Effector CD8-positive, alpha-beta T cell (primary cell): ENCODE measurements at places on chromosomes 2 and 18.

- no peak for DNase-seq
These were observed 216.5 kb downstream of the CDCA7 start for GRCh38 chr2:173571021-173571821.

GRCh38 chr2:152791979-152792378, 73.6 kb downstream of the ARL6IP6 start:
- DNase-seq = no peak

DNA sequence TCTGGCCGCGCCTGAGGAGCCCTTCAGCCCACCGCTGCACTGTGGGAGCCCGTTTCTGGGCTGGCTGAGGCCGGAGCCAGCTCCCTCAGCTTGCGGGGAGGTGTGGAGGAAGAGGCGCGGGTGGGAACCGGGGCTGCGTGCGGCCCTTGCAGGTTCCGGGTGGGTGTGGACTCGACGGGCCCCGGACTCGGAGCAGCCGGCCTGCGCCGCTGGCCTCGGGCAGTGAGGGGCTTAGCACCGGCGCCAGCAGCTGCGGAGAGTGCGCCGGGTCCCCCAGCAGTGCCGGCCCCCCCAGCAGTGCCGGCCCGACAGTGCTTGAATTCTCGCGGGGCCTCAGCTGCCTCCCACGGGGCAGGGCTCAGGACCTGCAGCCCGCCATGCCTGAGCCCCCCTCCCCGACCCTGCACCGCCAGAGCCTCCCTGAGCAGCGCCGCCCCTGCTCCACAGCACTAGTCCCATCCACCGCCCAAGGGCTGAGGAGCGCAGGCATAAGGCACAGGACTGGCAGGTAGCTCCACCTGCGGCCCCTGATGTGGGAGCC, 534.2 kb downstream of the ZNF804A start:
- DNase-seq = no peak

DNA sequence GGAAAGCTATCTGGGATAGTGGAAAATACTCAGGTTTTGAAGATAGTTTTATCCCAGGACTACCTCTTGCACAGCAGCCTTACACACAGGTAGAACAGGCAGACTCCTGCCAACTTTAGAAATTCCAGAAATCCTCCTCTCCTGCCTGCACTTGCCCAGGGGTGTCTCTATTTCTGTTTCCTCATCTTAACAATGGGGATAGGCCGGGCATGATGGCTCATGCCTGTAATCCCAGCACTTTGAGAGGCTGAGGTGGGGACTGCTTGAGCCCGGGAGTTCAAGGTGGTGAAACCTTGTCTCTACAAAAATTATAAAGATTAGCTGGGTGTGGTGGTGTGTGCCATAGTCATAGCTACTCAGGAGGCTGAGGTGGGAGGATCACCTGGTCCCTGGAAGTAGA, 117.0 kb upstream of the ARL5A start:
- DNase-seq = no peak

- DNase-seq = no peak
These were observed 97.6 kb downstream of the DSC3 start for GRCh38 chr18:30944773-30945417.

- DNase-seq = no peak
These were observed 448.7 kb upstream of the NETO1 start for GRCh38 chr18:73316513-73316912.

DNA sequence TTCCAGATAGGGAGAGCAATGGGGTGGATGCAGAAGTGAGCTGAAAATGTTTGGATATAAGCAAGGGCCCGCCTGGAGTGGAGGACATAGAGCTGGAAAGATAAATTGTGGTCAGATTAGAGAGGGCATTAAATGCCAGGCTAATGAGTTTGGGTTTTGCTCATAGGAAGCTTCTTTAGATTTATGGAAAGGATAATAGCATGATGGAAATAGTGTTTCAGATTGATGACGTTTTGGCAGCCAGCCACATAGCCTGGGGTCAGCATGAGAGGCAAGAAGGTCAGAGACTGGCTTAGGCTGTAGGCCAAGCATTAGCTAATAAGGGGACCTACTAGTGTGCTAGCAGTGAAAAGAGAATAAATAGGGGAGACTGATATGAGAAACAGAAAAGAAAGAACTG, 321.6 kb downstream of the STK39 start:
- DNase-seq = no peak

DNA sequence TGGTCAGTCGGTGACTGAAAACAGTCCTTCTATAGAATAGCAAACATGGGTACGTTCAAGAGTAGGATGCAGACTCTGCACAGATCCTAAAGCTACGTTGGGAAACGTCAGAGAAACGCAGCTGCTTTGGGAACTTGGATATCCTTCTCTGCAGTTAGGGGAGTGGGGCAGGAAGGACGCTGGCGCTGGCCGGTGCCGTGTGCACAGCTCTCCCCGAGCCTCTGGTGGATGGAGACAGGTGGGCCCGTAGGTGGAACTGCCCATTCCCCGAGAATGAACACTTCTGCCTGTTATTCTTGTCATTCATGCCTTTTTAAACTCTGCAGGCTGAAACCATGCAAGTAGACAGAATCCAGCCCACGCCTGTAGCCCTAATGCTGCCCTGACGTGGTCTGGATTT, 91.7 kb upstream of the MBOAT2 start:
- no peak for DNase-seq

- no peak for DNase-seq
These were observed 68.9 kb upstream of the CNGA3 start for GRCh38 chr2:98277162-98277859.

DNA sequence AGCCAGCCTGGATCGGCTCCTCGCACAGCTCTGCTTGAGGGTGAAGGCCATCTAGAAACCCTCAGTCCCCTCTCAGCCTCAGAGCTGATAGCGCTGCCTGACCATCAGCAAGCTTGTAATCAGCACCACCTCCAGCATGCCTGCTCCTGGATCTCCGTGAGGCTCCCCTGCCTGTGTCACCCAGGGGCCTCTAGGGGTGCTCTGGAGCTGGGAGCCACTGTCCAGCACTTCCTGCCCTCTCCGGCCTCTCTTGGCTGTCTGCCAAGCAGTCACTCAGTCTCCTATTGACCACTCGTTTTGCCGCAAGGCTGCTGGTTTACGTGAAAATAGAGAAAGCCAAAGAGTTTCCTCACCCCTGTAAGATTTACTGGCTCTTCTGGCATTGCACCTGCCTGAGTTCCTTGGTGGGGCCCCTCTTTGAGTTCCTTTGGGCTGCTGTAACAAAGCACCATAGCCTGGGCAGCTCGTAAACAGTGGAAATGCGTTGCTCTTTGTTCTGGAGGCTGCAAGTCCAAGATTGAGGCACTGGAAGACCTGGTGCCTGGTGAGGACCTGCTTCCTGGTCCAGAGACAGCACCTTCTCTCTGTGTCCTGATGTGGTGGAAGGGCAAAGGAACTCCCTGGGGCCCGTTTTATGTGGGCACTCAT, 17.9 kb downstream of the CAPN10 start:
- no peak for DNase-seq

GRCh38 chr2:190867212-190867611, 13.4 kb upstream of the GLS start:
- DNase-seq = no peak

GRCh38 chr18:57035590-57035989, 111.3 kb upstream of the BOD1L2 start:
- no peak for DNase-seq

DNA sequence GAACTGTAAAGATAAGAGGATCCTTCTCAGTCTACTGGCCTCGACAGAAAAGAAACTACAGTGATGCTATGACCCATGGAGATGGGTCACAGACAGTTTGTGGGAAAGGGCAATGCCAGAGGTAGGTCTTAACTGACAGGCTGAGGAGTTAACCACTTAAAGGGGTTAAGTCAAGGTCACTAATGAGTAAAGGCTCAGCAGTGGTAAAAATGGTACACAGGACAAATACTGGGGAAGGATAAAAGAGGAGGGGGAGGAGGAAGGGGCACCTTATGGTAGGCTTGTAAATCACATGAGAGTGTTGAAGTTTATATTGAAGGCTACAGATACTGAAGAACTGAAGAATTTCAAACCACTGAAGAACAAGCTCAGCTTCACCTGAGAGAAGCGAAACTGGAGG, 9.9 kb downstream of the IER3IP1 start:
- DNase-seq = no peak

DNA sequence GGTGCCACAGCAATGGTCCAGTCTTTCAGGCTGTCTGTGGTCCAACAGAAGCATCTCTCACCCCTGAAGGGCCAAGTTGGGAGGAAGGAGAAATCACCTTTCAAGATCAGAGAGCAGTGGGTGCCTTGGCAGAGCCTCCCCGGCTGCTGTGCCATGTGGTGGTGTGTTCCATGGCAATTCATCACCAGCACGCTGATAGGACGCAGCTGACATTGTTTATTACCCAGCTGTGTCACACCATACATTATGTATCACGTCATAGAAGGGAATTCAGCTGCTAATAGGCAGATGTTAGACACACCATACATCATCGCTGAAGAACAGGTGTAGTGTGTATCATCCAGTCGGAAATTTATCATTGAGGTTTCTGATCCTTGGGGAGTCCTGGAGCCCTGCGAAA, 29.6 kb upstream of the RPL31 start:
- DNase-seq = no peak

DNA sequence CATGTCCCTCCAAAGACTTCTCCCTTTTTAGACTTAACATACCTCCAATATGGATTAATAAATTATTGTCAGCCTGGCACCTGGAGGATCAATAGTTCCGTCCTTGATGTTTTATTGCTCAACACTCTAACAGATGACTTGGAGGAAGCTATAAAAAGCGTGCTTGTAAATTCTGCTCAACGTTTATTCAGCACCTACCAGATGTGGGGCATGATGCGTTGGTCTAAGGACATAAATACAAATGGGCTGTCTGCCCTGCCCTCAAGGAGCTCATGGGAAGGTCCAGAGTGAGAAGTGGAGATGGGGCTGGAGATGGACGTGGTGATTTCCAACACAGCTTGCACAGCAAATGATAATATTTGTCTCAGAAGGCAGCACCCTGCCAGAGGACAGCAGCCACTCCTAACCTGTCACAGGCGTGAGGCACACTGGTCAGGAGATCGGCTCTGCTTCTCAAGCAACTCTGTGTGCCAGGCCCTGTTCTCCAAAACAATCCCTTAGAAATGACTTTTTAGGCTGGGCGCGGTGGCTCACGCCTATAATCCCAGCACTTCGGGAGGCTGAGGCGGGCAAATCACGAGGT, 25.5 kb upstream of the ZCCHC2 start:
- no peak for DNase-seq

GRCh38 chr18:37251679-37252078, 313.9 kb downstream of the CELF4 start:
- no peak for DNase-seq

GRCh38 chr18:30987467-30988241, 54.9 kb downstream of the DSC3 start:
- DNase-seq = no peak

DNA sequence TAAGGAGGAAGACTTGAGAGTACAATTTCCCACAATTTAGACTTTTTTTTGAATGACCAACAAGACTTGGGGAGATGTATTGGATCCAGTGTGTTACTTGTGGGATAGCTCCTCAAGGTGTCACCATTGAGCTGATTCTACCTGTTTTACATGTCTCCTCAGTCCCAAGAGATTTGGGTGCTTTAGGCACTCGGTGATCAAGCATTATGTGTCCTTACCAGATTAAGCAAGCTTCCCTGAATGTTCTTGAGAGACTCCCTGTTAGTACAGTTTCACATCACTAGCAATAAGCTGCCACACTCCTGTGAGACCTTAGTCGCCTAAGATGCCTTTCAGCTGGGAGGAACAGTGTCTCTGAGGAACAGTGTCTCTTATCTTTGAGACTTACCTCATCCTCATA, 384.3 kb upstream of the SYT4 start:
- no peak for DNase-seq

GRCh38 chr2:69916106-69916505, 1.2 kb downstream of the MXD1 start:
- DNase-seq = no peak

DNA sequence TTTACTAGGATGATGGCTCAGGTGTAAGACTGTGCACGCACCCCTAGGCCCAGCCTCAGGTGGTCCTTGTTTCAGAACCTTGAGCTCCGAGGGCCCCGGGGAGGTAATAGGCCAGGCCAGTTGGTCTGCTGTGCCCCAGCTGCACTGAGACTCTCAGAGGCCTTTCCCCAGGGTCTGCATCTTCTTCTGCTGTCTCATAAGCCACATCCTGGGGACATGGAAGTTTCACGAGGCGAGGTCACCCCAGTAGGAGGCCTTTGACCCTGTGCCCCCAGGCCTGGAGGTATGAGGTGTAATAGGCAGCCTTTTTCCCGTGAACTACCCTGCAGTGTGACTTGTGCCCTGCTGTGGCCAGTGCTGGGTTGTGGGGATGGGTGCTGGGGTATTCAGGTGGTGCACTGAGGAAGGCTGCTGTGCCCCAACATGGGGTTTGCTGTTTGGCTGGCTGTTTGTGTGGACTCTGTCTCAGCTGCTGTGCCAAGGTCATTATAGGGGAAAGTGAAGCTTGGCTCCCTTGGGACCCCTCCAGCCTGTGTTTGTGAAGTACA, 6.9 kb downstream of the OXER1 start:
- DNase-seq = no peak
